K562 (cell line): ENCODE measurements at places on chromosomes 1 and 21. TPM values are rescaled to one million over a fixed set of nuclear protein-coding genes. Genes with fewer than 3 reads are reported as not detected.

Gene VSIG8
- total RNA-seq = not detected in 2 replicates

Gene GPR153
- total RNA-seq = 1.3 and 1.5 TPM in 2 replicates

DNA sequence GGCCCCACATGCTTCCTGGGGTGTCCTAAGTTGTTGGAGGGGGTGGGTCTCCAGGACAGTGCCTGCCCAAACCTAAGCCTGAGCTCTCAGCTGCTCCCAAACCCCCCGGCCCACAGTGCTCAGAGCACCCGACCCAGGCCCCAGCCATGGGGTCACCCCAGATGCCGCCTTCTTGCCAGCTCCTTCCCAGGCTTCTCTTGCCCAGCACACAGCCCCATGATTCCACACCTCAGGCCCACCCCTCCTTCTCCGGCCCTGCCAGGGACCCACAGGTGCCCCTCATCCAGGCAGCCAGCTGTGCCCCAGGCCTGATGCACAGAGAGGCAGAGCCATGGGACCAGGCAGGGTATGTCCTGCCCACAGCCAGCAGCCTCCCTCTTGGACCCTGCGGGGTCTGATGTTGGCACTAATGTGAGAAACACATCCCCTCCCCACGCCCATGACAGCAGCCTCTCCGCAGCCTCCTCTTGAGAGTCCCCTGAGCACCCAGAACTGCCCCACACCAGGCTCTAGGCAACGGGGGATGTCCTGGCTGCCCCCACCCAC, 4.9 kb downstream of the WNT9A start:
- peaks cover 33% of the 10 kb centered on the region; the same call in 2 of the 3 replicates for H3K27me3 ChIP-seq
- no peaks in the 10 kb centered on the region; the same call in 1 of the 3 replicates for H3K4me1 ChIP-seq
- no peak overlapping the region for H3K27ac ChIP-seq
- no peak overlapping the region for H3K4me3 ChIP-seq

- H3K4me1 ChIP-seq = no peaks in the 10 kb centered on the region; the same call in 2 of the 3 replicates
- H3K4me3 ChIP-seq = no peak overlapping the region
- DNase-seq = no peak
- peaks cover 23% of the 10 kb centered on the region for H3K27me3 ChIP-seq
- no peaks in the 10 kb centered on the region for H3K36me3 ChIP-seq
- no peak overlapping the region for H3K27ac ChIP-seq
Measured at GRCh38 chr1:112769611-112770010, 54.5 kb upstream of the PPM1J start.

- DNase-seq = peak; percentile 91
- no peaks in the 10 kb centered on the region for H3K36me3 ChIP-seq
Measured at GRCh38 chr1:921011-921837, 2.5 kb upstream of the SAMD11 start.

- no peaks in the 10 kb centered on the region for H3K36me3 ChIP-seq
- DNase-seq = no peak
- H3K4me3 ChIP-seq = no peak overlapping the region
Measured at GRCh38 chr21:16086121-16086520, 356.3 kb downstream of the USP25 start.

DNA sequence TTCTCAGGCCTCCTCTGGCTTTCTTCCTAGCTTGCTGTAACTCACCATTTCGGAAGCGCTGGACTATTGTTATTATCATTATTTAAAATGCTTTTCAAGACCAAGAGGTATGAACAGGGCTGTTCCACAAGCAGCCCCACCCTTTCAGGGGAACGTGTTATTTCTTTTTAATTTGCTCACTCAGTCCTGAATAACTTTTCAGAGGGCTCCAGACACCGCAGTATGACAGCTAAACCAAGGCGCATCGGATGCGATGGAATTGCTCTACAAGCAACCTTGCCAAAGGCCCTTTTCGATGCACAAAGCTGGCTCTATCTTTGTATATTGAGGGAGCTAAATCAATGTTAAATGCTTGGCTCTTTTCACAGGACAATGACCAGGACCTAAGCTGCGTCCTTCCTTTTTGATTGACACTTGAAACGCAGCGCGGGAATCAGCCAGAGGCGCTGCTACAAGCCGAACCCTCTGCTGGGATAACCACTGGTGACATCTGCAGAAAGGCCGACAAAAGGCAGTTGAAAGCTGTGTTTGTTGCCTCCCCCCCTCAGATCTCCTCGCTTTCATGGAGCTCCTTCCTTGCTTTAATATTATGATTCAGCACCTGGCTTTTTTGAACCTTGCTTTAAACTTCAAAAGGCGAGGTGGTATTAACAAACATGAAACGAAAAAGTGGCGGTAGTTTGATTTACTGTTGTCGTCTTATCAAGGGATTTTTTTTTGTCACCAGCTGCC, 204.7 kb upstream of the PROX1 start:
- H3K4me3 ChIP-seq = no peak overlapping the region
- DNase-seq = no peak
- H3K27me3 ChIP-seq = peaks cover 7% of the 10 kb centered on the region; the same call in 1 of the 2 replicates
- H3K36me3 ChIP-seq = no peaks in the 10 kb centered on the region

DNA sequence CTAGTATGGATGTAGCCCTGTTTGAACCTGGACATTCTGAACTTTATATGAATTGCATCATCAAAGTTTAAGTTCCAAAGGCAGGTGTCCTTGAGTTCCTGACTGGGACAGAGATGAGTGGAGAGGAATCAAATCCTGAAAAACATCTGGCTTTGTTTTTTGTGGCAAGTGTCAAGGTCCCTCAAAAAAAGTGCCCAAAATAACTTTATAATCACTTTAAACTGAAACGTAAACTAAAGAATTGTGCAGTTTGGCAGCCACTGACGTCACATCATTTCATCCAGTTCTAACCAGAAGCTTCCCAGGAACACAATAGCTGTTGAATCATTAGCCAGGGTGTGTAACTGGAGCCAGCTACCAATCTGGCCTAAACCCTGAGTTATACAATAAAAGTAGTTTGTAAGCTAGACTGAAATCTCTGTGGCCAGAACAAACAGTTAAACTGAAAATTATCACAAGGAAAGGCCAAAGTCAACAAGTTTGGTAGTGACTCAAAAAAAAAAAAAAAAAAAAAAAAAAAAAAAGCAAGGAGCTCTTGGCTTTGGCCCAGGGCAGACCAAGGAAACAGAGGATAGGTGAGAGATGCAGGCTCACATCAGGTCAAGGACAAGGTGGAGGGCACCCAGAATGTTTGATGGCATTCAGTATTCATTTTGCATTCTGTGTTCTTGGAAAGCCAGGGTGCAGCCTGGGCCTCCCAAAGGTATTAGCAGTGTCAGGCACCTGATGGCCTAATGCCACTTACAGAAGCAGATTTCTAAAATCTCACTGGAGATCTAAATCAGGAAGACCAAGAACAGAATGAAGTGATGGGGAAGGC, 74.3 kb downstream of the TNFSF18 start:
- H3K27ac ChIP-seq = no peak overlapping the region
- H3K36me3 ChIP-seq = no peaks in the 10 kb centered on the region
- no peaks in the 10 kb centered on the region for H3K4me1 ChIP-seq
- no peaks in the 10 kb centered on the region for H3K27me3 ChIP-seq
- no peak overlapping the region for H3K4me3 ChIP-seq

DNA sequence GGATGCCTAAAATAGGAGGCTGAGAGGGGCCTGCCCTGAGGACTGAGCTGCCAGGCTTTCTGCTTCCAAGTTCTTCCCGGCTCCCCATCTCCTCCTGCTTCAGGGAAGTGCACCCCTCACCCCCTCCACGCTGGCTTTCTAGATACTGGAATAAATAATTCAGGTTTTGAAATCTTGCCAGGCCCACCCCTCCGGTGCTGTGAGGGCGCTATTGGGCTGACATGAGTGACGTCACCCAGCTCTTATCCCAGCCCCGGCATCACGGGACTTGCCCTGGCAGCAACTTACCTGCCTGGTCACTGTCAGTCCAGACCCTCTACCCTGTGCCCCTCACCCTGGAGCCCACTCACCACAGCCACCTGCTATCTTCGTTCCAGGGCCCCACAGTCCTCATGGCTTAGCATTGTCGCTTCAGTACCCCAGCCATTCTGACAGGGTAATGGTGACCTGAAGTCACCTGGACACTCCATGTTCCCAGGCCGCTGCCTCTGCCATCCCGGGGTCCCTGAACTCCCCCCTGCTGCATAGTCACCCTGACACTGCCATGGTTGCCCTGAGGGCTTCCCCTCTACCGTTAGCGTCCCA, 819 bp upstream of the GPR3 start:
- H3K27ac ChIP-seq = peak overlapping the region; percentile 88
- H3K4me3 ChIP-seq = peak overlapping the region; percentile 96
- H3K27me3 ChIP-seq = no peaks in the 10 kb centered on the region
- H3K4me1 ChIP-seq = peaks cover 44% of the 10 kb centered on the region

DNA sequence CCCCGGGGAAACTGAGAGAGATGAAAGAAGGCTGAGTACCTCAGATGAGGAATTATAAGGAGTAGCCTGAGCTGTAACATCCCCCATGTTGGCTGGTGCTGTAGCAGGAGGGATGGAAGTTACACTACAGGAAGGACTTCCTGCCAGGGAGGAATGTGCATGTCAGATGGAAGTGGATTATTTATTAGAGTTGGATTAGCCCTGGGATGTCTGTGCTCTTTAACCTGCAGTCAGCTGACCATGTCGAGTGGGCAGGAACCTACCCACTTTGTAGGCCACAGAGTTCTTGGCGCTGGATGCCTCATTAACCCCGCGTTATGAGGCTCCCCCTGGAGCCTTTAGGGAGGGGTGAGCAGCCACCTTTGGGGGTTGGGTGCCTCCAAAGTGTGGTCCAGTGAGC, 757 bp upstream of the SEMA4A start:
- H3K36me3 ChIP-seq = no peaks in the 10 kb centered on the region
- no peak overlapping the region for H3K4me3 ChIP-seq
- no peak overlapping the region for H3K27ac ChIP-seq
- no peak for DNase-seq

GRCh38 chr1:47921935-47922415, 75.2 kb downstream of the TRABD2B start:
- no peaks in the 10 kb centered on the region for H3K36me3 ChIP-seq
- no peak overlapping the region for H3K27ac ChIP-seq
- peak; percentile 45 for DNase-seq
- H3K4me1 ChIP-seq = peaks cover 3% of the 10 kb centered on the region; the same call in 1 of the 3 replicates
- no peak overlapping the region for H3K4me3 ChIP-seq
